ENCODE measurements at places on chromosomes 5 and 9. TPM values are rescaled to one million over a fixed set of nuclear protein-coding genes. Genes with fewer than 3 reads are reported as not detected.
A peak's percentile ranks its signal among the peaks of the same experiment; 100 is the strongest.

- no peak for DNase-seq
These were observed at the start of gene FAM170A for GRCh38 chr5:119629339-119629738. FAM170A (plus strand) TSS chr5:119629558; CDS start chr5:119629769, 211 bp downstream.

DNA sequence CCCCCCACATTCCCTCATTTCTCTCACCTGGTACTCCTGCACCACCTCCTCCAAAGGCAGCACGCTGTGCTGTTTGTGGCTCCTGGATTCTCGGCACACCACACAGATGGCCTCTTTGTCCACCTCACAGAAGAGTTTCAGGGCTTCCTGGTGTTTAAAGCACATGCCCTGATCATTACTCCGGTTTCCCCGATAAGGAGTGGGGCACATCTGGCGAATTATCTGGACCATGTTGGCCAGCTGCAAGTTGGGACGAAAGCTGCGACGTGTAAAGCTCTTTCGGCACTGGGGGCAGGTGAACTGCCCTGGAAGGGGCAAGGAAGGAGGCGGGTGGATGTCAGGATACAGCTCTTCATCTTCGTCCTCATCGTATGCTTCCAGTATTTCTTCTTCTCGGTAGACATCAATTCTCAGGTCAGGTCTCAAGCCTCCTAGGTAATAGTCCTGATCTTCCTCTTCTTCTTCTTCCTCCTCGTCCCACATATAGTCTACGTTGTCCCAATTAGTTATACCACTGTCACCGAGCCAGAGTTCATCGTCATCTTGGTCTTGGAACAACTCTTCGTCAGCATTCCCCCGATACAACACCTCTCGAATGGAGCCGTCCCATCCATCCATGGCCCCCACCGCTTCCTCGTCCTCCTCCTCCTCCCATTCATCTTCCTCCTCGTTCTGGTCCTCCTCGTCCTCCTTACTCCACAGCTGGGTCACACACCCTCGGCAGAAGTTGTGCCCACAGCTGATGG, 796 bp downstream of the TRIM52 start:
- DNase-seq, result peak; percentile 11

SELENOP gene
- total RNA-seq, result 148 TPM

HSPB3 gene
- total RNA-seq, result 14.2 TPM

DNA sequence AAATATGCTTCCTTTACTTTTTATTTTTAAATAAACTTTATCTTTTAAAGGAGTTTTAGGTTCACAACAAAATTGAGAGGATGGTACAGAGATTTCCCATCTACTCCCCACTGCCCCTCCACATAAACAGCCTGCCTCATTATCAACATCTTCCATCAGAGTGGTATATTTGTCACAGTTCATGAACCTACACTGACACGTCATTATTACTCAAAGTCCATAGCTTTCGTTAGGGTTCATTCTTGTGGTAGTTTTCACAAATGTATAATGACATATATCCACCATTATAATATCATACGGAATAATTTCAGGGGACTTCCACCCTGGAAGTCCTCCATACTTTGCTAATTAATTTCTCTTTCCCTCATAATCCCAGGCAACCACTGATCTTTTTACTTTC, 204.9 kb downstream of the SMARCA2 start:
- DNase-seq, result no peak

FRMPD1 gene
- 2.9 TPM for total RNA-seq

DNA sequence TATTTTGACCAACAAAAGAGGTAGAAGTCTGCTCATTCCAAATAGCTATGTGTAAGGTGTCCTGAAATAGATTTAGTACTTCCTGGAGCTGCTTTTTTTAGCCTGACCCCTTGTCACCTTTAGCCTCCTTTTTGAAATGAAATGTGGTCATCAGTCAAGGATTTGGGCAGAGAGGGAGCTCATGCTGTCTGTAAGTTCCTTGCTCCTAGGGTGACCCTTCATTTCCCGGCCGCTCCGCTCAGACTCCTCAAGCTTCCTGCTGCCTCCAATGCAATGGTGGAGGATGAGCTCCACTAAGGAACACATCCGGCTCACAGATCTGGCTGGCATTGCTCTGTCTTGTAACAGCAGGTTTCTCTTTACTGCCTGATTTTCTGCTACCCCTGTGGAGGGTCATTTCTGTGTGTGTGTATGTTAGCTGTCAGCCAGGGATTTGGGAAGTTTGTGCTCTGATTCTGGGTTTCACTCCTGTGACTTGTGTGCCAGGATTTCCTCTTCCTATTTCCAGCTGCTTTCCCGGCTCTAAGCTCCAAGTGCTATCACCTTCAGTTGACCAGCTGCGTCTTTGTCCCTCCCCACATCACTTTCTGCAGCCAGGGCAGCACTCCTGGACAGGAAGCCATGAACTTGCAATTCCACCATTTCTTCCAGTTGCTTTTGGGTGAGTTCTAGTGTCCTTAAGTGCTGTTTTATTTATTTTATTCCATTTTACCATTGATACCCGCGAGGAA, 265.9 kb downstream of the ICE1 start:
- DNase-seq, result no peak

- DNase-seq, result peak; percentile 76
These were observed 98.9 kb downstream of the CFAP95 start for GRCh38 chr9:69919461-69920061.

DNA sequence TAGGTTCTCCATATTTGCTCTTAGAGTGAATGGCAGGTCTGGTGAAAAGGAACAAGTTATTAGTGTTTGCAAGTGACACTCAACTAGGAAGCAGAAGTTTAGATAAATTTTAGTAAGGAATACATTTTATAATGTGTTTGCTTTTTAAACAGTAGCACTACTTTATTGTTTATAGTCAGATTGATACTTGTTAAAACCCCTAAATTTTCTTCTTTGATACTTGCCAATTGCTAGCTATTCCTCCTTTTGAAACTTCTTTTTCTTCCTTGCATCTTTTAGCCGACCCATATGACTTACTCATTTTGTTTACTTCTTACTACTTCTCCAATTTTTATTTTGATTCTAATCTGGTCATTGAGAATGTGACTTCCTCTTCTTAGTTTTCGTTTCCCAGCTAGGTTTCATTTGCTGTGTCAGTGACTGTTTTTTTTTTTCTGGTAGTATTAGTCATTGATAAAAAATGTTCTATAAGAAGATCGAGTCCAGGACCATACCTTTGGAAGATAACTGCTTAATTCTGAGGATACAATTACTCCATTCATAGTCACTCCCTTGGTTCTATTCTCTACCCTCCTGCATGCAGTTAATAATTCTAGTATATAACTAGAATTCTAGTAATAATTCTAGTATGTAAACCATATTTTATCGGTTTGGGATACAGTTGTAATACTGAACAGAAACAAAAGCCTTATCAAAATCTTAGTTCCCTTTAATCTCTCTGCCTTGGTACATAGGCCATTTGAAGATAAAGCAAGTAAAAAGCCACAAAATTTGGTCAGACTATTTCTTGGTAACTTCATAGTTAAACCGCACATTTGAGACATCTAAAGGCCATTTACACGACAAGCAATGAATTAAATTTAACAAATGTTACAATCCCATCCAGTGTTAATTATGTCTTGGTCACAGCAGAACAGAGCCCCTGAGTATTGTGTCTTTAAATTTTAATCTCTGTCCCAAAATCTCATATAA, 2.8 kb upstream of the RICTOR start:
- DNase-seq, result no peak

GRCh38 chr9:22033012-22033630, 24.0 kb upstream of the CDKN2B start:
- no peak for DNase-seq

CCNI2 gene
- 0.72 TPM for total RNA-seq

SEMA4D gene
- 28.2 TPM for total RNA-seq

SOX30 gene
- total RNA-seq, result 6.3 TPM

DNA sequence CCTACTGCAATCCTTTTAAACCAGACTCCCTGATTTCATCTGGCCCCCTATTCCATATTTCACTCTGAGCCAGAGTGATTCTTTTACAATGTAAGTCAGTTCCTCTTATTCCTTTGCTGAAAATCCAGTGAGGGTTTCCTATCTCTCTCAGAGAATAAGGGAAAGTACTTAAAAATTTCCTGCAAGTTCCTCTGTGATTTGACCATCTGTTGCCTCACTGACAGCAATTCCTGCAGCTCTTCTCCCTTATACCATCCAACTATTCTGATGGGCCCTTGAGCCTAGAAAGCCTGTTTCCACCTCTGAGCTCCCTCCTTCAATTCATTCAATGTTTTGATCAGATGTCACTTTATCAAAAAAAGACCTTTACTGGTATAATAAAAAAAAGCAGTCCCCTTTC, 317.1 kb upstream of the CCNH start:
- DNase-seq, result no peak

GRCh38 chr9:114190563-114190905, 35.2 kb downstream of the COL27A1 start:
- no peak for DNase-seq

GARIN3 gene
- total RNA-seq, result not detected

GRCh38 chr5:77280036-77280435, 69.6 kb downstream of the PDE8B start:
- no peak for DNase-seq

DNA sequence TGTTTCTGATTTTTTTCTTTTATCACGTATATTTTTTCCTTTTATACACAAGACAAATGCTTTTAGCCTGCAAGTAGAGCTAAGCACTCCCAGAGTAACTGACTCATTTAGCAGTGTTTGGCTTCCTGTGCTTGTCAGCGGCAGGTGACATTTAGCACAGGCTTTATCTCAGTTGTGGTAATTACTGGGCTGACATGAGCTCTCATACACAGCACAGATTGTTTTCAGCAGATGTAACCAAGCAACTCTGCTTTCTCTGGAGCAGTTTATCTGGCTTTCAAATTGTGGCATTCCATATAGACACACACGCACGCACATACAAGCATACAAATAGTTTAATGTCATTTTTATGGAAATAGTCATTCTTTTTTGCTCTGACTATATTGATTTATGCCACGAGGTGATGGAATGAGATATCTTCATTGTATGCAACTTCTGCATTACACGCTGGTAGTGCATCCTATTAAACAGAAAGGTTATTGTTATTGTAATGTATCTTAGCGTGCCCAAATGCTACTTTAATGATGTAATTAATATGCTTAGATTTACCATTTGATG, 379.0 kb upstream of the GRAMD2B start:
- peak; percentile 93 for DNase-seq

GRCh38 chr5:159198063-159199036, 11.0 kb downstream of the RNF145 start:
- DNase-seq, result no peak

DNA sequence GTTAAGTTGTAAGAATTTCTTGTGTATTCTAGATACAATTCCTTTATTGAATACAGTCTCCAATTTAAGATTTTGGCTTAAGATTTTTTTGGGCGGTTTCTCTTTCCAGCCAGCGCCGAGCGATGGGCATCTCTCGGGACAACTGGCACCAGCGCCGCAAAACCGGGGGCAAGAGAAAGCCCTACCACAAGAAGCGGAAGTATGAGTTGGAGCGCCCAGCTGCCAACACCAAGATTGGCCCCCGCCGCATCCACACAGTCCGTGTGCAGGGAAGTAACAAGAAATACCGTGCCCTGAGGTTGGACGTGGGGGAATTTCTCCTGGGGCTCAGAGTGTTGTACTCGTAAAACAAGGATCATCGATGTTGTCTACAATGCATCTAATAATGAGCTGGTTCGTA, 278.7 kb upstream of the TARS1 start:
- DNase-seq, result no peak

PLCXD3 gene
- 5.3 TPM for total RNA-seq

DNA sequence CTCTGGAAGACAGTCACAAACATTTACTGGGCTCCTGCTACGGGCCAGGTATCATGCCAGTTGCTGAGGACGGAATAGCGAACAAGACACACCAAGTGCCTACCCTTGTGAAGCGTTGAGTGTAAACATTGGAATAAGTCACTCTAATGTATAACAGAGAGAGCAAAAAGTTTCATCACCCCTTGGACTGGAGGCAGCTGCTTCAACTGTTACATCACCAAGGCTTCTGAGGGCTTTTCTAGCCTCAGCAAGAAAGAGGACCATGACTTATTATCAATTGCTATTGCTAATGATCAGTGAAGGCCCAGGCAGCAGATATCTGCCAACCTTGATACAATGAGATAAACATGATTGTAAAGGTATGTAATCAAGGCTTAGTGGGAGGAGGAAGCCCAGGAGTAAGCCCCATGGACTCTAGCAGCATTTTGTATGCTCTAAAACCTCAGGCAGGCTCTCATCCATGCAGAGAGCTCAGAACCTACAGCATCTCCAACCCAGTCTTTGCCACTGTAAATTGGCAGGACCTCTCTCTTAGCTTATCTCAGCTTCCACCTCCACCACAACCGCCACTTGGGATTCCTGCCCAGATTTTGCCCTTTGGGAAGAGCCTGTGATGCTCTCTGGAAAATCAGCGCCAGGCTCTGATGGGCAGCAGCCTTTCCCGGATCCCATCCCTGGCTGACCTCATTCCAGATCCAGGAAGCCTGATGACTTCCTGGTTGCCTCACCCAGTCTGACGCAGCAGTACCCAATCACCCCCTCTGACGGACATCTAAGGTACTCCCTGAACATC, 54.5 kb downstream of the ADAM19 start:
- DNase-seq, result no peak

DNA sequence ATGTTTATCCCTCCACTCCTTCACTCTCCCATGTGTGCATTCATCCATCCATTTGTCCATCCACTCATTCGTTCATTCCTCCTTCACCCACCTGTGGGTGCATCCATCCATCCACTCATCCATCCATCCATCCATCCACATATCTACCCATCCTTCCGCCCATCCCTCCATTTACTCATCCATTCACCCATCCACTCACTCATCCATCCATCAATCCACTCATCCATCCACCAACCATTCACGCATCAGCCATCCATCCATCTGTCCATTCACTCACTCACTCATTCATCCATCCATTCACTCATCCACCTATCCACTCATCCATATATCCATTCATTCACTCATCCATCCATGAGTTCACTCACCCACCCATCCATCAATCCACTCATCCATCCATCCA, 7.3 kb downstream of the SLC9A3 start:
- DNase-seq, result no peak

TRPM3 gene
- 8.2 TPM for total RNA-seq

- no peak for DNase-seq
These were observed 7.8 kb downstream of the MRPS2 start for GRCh38 chr9:135508211-135508820.

DNA sequence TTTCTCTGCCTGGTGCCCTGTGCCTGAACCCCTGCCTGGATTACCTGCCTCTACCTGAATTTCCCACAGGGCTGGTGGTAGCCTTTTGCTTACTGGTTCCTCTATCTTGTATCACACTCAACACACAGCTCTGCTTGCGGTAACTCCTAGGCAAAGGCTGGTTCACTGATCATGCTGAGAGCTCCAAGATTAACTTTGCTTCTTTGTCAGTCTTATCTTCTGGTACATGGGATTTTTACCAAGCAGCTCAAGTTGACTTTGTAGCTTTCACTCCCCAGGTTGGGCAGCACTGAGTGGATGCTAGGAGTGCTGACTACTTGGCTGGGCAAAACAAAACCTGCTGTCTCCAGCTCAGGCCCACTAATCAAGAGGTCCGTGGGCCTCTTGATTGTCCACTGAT, 145.9 kb upstream of the GLRA1 start:
- DNase-seq, result no peak

DNA sequence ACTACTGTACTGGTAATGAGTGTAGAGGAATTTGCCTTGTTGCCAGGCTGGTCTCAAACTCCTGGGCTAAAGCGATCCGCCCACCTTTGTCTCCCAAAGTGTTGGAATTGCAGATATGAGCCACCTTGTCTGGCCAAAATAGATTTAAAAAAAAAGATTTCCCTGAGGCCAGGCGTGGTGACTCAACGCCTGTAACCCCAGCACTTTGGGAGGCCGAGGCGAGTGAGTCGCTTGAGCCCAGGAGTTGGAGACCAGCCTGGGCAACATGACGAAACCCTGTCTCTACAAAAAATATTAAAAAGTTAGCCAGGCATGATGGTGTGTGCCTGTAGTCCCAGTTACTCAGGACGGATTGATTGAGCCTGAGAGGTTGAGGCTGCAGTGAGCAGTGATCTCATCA, 62.5 kb downstream of the IPO11 start:
- no peak for DNase-seq

Data from umbilical cord (tissue), 2 donors.